ENCODE measurements at places on chromosomes 6 and 20.
A peak's percentile ranks its signal among the peaks of the same experiment; 100 is the strongest.

- no peak for DNase-seq
These were observed 3.9 kb downstream of the PRDM1 start for GRCh38 chr6:106090001-106090400.

DNA sequence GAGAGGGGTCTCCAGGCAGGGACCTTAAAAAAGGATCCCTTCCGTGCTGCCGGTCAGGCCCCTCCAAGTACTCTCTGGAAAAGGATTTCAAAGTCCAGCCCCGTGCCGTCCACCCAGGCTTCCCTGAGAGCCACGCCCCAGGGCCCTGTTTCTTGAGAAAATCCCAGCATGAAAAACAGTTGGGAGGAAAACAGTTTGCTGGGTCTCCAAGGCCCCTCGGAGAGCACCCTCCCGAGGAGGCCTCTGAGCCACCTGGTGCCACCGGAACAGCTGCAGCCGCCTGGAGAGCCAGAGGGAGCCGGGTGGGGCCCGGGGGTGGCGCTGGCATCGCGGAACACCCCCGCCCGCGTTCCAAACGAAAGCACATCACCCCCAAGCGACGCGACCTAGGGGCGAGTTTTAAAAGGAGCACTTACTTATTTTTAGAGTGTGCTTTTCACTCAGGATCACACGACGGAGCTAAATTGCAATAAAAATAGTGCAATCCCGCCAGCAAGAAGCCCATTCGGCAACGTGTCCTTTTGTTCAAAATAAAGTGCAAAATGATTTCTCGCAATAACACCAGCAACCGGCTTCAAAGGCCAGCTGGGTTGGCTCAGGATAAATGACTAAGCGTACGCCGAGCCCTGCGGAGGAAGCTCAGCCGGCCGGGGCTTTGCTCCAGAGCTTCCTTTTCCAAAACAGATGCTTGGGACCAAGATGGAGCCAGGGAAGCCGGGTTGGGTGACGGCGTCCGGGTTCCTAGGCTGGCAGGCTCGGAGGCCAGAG lies 64.2 kb downstream of the YTHDF1 start:
- DNase-seq = no peak

DNA sequence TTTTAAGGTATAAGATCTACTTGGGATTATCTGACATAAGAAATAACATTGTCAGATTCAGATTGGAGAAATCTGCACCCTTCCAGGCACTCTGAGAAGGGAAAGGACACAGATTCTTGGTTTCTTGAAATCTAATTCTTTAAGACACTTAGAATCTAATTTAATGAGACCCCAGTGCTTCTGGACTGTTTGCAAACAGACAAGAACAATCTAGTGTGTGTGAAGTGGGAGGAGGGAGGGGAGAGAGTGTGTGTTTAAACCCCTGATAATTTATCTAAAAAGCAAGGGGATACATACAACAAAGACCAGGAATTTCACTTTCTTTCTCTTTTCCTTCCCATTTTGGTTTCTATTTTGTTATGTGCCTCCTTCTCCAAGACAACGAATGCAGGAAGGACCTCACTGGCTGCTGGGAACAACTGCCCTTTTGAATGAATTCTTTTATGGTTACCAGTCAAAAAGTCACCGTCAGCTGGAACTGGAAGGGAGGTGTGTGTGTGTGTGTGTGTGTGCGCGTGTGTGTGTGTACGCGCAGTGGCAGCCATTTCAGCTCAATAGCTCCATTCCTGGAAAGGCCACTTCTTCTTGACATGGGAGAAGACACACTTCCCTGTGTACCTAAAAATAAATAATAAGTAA lies 129.4 kb downstream of the BCAS1 start:
- DNase-seq = peak; percentile 84

DNA sequence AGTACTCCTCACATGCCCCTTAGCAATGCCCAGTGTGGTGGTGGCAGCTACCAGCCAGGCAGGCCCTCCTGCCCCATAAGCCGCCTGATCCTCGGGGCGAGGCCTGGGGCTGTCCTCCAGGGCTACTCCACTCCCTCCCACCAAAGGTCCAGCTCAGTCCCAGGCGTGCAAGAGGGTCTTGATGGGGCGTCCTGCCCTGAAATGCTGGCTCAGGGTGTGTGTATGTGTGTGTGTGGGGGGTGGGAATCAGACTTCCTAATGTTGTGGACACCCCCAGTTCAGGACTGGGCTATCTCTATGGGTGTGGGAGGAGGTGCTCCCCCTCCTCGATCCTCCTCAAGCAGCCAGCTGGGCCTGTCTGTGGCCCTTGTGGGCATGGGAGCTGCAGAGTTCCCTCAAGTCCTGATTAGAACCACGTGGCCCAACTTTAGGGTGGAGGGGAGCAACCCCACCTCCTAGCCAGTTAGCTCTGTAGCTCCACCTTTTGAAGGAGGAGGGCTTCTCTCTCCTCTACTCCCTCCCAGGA lies 7.5 kb downstream of the HSPA12B start:
- DNase-seq = no peak

DNA sequence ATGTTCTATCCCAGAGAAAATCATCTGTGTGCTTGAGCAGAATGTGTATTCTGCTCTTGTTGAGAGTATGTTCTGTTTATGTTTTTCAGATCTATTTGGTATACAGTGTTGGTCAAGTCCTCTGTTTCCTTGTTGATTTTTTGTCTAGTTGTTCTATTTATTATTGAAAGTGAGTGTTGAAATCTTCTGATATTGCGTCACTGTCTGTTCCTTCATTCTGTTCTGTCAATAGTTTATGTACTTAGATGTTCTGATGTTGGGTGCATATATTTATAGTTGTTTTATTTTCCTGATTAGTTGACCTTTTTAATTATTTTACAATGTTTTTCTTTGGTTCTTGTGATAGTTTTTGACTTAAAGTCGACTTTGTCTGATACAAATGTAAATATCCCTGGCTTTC lies 458.7 kb upstream of the HSF2 start:
- DNase-seq = no peak

- no peak for DNase-seq
These were observed 58.4 kb upstream of the ARID1B start for GRCh38 chr6:156718647-156719394.

- no peak for DNase-seq
These were observed 24.5 kb downstream of the NDUFAF5 start for GRCh38 chr20:13809373-13809772.

- DNase-seq = no peak
These were observed 5.2 kb downstream of the MBOAT1 start for GRCh38 chr6:20207088-20207418.

- DNase-seq = no peak
These were observed 542.0 kb upstream of the MARCKS start for GRCh38 chr6:113315165-113315564.

DNA sequence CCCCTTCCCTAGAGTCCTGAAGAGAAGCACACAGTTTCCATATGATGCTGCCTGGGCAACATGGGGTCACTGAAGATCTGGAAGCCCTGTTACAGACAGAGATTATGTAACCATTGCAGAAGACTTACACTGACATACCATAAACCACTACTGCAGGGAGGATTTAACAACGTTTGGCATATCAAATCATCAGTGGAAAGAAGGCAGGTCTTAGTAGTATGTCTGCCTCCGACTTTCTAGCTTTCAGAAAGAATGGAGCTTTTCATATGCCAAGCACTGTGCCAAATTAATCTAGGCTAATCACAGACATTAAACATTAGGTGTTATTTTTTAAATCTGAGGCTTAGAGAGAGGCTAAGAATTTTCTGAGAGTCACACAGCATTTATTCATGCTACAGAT lies 144.3 kb downstream of the ADGRB3 start:
- DNase-seq = no peak

DNA sequence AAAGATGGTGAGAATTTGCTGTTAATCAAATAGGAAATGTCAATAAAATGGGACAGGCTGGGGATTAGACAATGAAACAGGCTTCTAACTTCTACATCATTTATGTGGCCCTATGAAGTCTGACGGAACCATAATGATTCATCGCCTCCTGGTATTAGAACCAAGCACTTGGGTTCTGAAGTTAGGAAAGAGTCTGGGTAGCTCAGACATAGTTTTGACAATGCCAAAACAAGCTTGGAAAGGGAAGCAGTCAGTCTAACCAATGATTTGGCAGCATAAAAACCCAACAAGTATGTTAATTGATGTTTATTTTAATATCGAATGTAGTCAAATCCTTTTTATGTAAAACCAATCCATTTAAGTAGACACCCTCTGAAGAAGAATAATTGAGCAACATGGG lies 160.8 kb upstream of the RSPO3 start:
- DNase-seq = no peak

GRCh38 chr20:48287021-48287494 lies 501.8 kb upstream of the SULF2 start:
- no peak for DNase-seq

GRCh38 chr20:57620274-57620990 lies at the start of gene ZBP1:
TSS of gene ZBP1 (minus strand) at chr20:57620426. CDS start at chr20:57620295, 131 bp downstream.
- peak; percentile 49 for DNase-seq

DNA sequence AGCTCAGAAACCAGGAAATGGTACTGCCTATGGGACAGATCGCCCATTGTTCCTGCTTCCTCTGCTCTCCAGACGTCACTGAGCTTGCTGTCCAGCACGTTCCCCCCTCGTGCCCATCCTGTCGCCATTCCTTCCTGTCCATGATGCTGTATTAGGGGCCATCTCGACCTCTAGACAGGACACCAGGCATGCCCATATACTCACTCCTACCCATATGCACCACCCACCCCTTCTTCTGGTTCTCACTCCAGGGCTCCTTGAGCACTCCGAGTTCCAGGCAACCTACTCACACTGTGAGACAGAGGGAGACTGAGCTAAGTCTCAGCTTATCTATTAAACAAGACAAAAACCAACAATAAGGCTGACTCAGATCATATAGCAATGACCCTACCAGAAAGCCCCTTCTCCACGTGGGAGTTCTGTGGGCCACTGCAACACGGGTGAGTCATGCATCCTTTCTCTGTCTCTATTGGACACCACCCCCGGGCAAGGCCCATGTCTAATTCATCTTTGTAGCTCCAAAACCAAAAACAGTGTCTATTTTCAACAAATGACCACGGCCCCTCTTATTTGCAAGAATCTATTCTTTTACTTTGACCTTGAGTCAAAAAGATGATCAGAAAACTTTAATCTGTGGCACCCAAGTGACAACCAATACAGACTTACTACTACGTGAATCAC lies 65.7 kb downstream of the PSMG4 start:
- DNase-seq = no peak

GRCh38 chr6:26319405-26320128 lies 45.4 kb upstream of the BTN3A2 start:
- DNase-seq = no peak

GRCh38 chr6:150667359-150667758 lies 67.7 kb downstream of the PLEKHG1 start:
- no peak for DNase-seq

- DNase-seq = no peak
These were observed 25.8 kb upstream of the PTPN1 start for GRCh38 chr20:50484271-50484976.

DNA sequence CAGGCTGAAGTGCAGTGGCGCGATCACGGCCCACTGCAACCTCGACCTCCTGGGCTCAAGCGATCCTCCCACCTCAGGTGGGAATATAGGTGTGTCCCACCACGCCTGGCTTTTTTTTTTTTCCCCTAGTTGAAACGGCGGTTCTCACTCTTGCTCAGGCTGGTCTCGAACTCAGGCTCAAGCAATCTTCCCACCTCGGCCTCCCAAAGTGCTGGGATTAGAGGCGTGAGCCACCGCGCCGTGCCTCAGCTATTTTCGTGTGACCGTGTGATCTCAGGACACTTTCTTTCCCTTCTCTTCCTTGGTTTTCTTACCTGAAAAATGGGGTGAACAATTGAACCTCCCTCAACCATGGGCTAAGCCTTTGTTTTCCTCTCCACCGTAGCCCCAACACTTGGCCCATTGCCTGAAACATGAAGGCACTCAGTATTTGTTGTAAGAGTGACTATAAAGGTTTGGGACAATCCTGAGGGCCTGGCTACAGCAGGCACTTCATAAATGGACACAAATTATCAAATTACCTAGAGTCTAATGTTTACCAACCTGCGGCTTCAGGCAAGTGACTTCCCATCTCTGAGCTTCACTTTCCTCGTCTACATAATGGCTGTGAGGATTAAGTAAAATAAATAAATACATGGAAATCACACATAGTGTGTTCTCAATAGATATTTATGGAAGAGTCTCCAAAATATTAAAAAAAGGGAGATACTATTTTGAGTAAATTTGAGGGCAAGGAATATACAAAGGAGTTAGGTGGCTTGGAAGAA lies 31.4 kb upstream of the ID1 start:
- DNase-seq = peak; percentile 38

DNA sequence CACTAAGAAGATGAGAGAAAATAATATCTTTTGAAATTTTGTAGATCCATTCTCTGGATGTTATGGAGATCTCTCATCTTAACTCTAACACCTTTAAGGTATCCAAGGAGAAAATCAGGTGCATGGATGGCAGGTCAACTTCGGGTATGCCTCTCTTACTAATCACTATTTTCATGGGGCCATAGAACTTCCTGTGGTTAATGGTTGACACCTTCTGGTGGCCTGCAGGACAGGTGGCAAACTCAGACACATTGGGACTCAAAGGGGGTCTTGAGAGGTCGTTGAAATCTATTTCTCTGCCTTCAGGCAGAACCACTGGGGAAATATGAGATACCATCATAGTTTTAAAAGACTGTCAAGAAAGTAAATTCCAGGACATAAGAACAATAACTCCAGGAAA lies 76.5 kb downstream of the ADAT2 start:
- no peak for DNase-seq

- DNase-seq = no peak
These were observed 66.8 kb downstream of the FBXO5 start for GRCh38 chr6:152916035-152916434.

DNA sequence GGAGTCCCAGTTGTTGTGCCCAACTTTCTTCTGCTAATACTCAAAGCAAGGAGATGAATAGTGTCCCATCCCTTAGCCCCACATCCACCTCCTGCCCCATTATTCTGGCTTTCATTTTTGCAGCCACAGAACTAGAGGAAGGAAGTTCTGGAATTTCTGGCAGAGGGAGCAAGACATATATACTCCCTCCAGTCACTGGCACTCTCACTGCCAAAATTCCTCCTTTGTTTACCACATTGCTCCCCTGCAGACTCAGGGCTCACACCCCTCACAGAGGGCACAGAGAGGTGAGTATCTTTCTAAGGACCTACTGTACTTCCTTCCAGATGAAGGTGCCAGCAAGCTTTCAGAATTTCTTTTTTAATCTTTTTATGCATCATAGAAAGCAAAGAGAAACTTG lies 168.0 kb upstream of the ID4 start:
- DNase-seq = no peak

DNA sequence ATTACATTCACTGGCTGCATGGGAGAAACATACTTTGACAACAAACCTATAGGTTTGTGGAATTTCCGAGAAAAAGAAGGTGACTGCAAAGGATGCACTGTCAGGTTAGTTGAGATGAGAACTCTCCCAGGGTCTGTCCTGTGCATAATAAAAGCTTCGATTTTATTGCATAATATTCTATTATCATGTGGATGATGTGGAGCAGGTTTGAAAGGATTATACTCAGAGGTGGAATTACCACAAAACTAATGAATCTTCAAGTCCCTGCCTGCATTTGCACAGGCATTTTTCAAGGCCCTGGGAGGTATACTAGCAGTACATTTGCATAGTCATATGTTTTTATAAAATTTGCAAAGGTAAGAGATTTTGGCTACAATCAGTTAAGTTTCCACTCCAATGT lies 249.8 kb downstream of the ARHGAP18 start:
- no peak for DNase-seq
